ENCODE measurements at places on chromosomes 1 and 21.

DNA sequence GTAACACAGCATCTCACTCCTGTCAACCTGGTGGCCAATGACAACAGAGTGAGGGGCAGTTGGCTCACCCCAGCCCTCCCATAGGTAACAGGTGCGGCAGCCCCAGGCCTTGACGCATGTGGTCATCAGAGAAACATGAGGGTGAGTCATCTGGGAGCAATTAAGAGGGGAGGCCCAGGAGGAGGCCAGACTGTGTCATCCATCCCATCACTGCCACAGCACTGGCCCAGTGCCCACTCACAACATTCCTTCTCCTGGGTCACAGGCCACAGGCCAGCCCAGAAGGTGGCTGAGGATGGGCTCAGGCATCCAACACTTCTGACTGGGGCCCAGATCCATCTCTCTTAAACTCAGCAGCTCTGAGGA, 17.1 kb downstream of the TEX35 start:
- DNase-seq, result no peak

DNA sequence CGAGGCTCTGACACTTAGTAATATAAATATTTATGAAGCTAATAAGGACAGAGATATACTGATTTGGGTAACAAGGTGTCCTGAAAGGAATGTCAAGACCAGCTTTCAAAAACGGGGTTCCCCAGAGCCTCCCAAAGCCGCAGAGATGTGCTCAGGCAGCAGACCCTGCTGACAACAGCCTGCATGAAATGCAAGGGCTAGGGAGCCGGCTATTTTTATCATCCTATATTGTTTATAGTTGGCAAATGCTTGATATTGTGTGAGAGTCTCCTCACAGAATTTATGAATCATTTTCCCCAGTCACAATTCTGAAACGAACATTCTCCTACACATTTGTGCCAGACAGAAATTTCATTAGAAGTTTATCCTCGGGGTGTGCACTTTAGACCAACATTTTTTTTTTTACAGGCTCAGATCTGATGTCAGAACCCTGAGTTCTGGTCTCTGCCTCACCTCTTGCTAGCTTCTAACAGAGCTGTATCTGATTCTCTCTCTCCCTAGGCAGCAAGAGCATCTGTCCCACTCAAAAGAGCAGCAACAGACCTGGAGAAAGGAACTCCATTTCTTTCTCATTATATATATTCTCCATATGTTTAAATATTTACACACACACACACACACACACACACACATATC, 302.3 kb upstream of the PLD5 start:
- DNase-seq, result no peak

DNA sequence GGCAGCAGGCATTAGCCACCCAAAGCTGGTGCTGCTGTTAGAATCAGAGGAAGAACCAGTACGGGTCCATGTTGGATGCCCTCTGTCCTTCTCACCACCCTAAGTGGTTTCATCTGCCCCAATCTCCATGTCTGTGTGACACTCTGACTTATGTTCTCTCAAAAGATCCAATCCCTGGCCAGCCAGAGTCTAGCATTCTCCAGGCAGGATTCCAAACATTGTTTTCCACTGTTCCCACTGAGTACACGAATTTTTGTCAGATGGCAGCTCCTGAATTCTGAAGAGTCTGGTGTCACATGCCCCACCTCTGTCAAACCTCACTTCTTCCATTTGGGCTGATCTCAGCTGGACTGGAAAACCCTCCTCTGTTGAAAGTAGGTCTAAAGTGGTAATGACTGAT, 166.0 kb downstream of the DISC1 start:
- no peak for DNase-seq

- no peak for DNase-seq
Measured at GRCh38 chr1:208595745-208596144, 351.6 kb upstream of the PLXNA2 start.

DNA sequence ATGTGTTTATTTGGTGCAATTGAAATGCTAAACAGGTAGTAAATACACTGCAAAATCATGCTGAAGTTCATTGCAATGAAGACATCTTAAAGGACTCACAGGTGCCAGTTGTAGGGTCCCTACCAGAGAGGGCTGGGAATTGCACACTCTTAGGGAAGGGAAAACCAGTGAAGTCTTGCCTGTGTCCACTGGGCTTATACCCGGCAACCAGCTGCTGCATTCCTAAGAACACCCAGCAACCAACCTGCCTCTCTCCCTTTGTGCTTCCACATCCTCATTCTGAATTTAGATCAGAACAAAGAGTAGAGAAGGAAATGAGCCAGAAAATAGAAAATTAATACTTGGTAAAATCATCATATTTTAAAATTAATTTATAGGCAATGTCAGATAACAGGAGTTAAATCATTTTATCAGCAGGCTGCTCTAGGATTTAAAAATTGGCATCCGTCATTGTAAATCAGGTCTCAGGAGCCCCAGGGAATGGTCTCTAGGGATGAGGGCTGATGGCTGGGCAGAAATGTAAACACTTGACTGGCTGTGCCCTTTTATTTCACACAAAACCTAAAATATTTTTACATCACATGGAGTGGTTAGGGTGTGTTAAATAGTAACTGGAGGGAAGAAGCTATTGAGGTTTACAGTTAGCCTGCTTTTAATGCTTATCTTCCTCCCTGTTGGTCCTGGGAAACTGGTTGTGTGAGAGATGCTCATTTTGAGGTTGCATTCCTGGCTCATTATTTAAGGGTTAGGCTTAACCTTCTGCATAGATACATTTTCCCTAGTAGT, 31.3 kb downstream of the PTGFRN start:
- DNase-seq, result no peak

- DNase-seq, result no peak
Measured at GRCh38 chr1:169568497-169568896, 17.8 kb downstream of the F5 start.

DNA sequence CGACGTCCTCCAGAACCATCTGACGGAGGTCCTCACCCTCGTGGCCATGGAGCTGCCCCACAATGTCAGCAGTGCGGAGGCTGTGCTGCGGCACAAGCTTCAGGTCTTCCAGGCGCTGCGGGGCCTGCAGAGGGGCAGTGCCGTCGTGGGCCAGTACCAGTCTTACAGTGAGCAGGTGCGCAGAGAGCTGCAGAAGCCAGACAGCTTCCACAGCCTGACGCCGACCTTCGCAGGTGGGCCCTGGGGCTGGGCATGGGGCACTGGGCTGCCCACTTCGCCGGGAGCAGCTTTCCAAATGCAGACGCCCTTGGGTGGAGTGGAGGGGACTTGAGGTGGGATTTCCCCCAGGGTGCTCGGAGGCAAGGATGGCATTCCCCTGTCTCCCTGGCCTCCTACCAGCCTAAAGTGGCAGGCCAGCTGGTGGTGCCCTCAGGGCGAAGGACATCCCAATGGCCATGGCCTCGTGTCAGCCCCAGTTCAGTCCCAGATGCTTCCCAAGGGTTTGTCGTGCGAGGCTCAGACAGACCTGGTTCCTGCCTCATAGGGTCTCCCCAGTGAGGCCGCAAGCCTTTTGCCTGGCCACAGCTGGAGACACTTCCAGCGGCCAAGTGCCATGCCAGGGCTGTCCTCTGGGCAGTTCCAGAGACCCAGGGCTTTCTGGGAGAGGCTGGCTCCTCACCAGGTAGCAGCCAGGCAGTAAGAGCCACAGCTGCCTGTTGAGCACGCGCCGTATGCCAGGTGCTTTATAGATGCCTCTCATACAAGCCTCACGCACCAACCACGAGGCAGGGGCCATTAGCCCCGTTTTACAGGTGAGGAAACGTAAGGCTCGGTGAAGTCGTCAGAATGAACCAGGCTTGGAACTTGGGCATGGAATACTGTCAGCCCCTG, 27.8 kb downstream of the H6PD start:
- no peak for DNase-seq

DNA sequence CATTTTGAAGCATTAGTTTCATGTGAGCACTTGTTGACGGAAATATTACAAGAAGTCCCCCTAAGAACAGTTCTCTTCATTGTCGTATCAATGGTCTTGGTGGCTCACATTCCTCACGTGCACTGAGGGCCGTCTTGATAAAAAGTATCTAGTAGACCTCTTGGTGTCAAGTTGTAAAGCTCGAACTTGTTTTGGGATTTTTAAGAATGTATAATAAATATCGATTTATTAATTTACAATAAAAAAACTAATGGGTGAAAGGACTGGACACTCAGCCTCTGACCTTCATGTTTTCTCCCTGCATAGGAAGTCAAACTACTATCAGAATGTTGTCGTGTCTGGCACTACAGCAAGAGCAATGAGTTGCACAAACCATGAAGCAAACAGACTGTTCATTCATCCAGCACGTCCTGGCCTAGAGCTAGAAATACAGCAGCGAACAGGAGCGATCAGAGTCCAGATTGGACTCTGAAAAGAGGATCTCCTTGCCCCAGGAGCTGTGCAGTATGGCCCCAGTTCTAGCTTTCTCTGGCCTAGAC, 319.2 kb downstream of the SMYD3 start:
- DNase-seq, result no peak

Data from GDM1 (cell line).